Left renal pelvis (tissue), 4 donors: ENCODE measurements at places on chromosomes 2 and 18.

GRCh38 chr2:45649462-45649857 lies 2.0 kb upstream of the PRKCE start:
- DNase-seq, result no peak

DNA sequence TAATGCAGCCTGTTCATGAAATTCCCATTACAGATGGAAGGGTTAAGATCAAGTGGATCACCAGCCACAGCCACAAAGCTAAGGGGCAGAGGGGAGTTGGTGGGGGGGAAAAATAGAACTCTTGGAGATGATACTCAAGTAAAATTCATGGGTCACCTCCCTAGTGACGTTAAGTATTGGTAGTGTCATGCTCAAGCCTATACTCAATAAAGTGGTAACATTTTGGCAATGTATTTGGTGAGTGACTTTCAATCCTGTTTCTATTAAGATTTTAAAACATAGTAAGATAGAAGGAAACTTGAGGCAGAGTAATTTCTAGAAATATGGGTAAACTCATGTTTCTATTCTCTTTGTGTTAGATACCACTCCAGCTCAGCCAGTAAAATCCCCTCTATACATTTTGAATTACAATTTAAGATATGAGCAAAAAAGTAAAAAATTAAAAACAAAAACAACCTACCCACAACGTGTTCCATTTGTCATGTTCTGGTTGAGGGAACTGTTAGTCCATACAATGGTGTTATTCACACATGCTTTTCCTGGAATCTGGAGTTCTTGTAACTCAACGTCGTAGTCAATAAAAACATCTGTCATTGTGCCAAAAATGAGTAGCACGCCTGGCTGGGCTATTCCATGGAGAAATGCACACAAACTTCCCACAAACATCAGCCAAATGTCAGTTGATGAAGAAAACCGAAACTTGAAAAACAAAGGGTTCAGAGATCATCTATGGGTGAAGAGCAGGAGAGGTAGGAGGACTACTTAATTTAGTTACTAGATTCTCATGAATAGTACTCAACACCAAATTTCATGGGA lies 18.1 kb downstream of the ABCB11 start:
- no peak for DNase-seq

- DNase-seq, result no peak
Observed at GRCh38 chr2:43224571-43225092, 1.8 kb downstream of the ZFP36L2 start.

GRCh38 chr2:42754021-42754775 lies 9.7 kb downstream of the OXER1 start:
- DNase-seq, result no peak

DNA sequence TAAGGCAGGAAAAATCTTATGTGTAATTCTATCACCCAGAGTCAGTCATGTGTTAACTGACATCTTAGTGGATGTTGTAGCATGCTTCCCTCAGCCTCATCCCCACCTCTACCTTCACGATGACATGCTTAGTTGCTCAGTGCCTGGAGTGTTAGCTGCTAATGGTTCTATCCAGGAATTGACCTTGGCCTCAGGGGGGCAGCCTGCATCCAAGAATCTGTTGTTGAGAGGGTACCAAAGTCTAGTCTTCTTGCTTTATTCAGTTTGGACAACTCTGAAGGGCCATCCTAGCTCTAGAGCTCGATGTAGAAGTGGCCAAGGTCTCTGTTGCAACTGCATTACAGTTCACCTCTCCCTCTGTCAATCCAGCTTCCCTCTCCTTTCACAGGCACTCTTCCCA lies 61.2 kb downstream of the ACYP2 start:
- peak; percentile 22 for DNase-seq

GRCh38 chr2:95344215-95344583 lies 47.1 kb downstream of the KCNIP3 start:
- DNase-seq, result no peak

GRCh38 chr2:52340171-52340570 lies 1308.2 kb upstream of the NRXN1 start:
- no peak for DNase-seq

GRCh38 chr18:39057423-39058064 lies 1491.9 kb upstream of the CELF4 start:
- no peak for DNase-seq

DNA sequence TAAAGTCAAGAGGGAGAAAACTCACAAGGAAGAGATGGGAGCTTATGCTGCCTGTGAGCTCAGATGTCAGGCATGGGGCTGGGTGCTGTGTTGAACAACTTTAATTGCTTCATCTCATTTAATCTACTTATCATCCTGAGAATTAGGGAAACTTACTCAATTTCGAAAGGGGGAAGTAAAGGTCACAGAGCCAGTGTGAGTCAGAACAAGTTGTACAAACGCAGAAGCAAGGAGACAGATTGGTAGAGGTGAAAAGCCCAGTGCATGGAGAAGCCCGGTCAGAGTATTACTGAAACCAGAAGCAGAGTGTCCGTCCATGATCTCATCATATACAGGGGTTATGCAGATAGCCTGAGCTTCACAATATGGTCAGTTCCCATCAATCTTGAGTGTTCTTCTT lies 281.1 kb upstream of the POU3F3 start:
- no peak for DNase-seq

GRCh38 chr2:10912076-10912731 lies 470 bp downstream of the KCNF1 start:
- DNase-seq, result no peak

DNA sequence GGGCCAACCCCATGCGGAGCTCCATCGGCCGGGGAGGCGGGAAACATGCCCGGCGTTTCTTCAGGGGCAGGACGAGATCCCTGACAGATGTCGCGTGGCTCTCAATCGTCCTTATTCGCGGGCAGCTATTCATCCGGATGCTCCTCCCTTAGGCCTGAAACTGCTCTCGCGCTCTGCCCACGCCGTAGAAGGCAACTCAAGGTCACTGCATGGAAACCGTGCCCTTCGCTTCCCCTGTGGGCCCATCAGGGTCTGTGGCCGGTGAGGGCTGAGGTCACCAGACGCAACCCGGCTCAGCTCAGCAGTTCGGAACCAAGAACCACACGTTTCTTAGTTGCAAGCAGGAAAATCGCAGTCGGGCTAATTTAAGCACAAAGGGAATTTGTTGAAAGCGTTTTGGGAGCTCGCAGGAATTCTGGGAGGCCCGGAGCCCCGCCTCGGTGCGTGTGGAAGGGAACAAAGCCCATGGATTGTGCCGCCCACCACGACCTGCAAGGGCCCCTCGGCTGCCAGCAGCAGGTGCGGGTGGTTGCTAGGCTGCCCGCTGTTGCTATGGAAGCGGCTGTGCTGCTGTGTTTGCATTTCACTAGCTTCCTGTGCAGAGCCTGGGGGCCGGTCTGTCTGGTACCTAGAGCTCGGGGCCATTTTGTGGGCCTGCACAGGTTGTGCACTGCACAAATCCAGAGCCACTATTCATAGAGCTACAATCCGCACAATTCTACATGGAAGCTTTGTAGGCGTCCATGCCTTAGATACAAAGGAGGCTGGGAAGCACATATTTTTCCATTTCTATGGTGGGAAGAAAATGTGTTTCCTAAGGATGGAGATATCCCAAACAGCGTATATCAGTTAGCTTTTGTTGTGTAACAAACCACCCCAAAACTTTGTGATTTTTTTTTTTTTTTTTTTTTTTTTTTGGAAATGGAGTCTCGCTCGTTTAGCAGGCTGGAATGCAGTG lies 6.0 kb upstream of the ALLC start:
- DNase-seq, result peak; percentile 45

DNA sequence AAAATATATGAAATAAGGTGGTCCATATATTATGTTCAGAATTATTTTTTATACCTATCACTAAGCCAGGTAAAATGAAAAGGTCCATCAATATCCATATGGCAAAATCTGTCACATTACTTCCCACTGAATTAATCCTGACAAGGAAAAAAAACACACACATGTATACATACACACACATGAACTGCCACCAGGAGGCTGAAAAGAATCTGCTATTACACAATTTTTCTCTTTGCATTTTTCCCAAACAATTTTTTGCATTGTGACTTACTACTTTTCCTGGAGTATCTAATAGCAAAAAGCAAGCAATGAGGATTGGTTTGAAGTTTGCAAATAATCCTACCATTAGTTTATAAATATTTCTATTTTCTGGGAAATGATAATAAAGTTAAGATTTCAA lies 128.2 kb upstream of the CD226 start:
- no peak for DNase-seq

DNA sequence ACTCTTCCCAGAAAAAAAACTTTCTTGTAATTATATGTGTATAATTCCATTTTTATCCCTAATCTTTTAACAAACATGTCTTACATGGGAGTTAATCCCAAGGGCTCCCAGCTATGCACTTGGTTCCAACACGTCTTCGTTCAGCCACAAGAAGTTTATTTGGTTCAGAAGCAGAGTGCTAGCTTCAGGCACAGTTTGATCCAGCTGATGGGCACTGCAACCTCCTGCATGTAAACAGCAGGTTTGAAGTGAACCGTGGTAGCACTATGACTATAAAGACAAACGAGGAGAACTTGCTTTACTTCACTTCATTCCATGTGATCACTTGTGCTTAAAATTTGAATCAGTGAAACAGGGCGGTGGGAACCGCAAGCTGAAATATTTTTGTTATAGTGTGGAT lies 7.0 kb upstream of the RNASEH1 start:
- no peak for DNase-seq

- DNase-seq, result no peak
Observed at GRCh38 chr2:97741686-97742085, 28.3 kb downstream of the ZAP70 start.

DNA sequence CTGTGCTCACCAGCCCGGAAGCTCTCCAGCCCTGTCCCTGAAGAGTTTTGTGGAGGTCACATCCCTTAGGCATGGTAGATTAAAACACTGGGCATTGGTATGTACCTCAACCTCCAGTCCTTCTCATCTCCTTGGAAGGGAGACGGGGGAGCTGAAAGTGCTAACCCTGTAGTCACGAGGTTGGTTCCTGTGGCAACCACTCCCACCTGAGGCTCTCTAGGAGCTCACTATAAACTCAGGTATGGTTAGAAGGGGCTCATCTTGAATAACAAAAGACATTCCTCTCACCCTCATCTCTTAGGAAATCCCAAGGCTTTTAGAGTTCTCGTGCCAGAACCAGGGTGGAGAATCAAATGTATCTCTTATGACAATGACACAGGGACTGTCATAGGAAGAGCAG lies 43.0 kb upstream of the MGAT4A start:
- DNase-seq, result no peak

DNA sequence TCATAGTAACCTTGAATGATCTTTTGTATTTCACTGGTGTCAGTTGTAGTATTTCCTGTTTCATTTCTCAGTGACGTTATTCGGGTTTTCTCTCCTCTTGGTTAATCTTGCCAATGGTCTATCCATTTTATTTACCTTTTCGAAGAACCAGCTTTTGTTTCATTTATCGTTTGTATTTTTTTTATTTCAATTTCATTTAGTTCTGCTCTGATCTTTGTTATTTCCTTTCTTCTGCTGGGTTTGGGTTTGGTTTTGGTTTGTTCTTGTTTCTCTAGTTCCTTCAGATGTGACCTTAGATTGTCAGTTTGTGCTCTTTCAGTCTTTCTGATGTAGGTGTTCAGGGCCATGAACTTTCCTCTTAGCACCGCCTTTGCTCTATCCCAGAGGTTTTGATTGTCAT lies 36.7 kb downstream of the SP140 start:
- DNase-seq, result no peak

GRCh38 chr2:189609853-189610252 lies 29.3 kb upstream of the SLC40A1 start:
- no peak for DNase-seq

DNA sequence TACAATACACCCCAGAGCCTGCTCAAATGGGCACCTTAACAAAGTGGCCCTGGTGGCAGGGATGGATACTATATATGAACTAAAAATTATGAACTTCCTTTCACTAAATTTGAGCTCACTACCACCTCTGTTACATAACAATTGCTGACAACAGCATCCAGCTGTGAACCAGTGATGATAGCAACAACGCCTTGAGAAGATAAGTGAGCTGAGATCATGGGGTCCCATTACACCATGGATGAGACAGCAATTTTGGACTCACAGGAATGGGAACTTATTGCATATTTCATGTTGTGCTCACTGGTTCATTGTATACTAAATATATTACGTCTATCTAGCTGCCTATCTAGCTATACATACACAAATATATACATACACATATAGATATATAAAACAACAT lies 16.9 kb upstream of the ALMS1 start:
- no peak for DNase-seq

- DNase-seq, result no peak
Observed at GRCh38 chr2:160036736-160037135, 25.7 kb downstream of the PLA2R1 start.

- DNase-seq, result no peak
Observed at GRCh38 chr2:233674314-233674713, 2.6 kb downstream of the UGT1A9 start.

GRCh38 chr18:75644871-75645270 lies 217.4 kb upstream of the SMIM21 start:
- no peak for DNase-seq

DNA sequence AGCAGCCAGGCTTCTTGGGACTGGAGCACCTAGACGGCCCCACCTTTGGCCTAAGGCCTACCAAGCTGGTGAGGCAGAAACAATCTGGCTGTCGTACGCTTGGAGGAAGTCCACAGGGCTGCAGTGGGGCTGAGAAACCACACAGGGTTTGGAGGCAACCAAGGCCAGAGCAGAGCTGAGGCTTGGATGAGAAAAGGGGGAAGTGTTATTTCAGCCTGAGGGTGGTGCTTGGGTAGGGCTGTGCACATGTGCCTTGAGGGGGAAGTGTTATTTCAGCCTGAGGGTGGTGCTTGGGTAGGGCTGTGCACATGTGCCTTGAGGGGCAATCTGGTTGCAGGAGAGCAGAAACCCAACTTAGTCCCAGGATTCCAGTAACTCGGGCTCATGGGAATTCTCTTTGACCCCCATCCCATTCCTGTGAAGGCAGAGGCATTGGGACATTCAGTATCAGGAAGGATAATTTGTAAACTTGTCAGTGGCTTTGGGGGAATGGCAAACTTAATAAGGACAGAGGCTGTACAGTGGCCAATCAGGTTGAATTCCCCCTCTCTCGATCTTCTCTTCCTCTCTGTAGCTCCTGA lies 971 bp upstream of the FBXO41 start:
- no peak for DNase-seq

DNA sequence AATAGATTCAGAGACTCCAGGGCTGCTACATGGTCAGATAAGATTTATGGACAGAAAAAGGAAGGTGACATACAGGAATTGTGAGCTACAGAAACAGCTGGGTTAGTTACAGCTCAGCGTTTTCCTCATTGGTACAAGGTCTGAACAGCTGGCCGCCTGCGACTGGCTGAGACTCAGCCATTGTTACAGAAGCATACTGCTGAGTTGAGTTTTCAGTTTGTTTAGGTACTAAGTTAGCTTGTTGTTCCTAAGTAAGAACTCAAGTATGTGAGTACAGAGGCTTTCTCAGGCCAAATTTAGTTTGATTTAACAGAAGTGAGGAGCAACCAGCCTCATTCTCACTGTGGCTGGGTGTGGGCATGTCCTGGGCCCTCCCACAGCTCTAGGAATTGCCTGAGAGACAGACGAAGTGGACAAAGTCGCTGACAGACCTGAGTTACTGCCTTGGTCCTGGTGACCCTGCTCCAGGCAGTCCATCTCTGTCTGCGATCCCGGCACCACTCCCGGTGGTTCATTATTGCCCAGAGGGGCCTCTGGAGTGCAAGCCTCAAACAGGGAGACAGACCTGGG lies 27.8 kb upstream of the RHOB start:
- peak; percentile 33 for DNase-seq
